ENCODE measurements at places on chromosomes 3 and 15. TPM values are rescaled to one million over a fixed set of nuclear protein-coding genes. Genes with fewer than 3 reads are reported as not detected.

DNA sequence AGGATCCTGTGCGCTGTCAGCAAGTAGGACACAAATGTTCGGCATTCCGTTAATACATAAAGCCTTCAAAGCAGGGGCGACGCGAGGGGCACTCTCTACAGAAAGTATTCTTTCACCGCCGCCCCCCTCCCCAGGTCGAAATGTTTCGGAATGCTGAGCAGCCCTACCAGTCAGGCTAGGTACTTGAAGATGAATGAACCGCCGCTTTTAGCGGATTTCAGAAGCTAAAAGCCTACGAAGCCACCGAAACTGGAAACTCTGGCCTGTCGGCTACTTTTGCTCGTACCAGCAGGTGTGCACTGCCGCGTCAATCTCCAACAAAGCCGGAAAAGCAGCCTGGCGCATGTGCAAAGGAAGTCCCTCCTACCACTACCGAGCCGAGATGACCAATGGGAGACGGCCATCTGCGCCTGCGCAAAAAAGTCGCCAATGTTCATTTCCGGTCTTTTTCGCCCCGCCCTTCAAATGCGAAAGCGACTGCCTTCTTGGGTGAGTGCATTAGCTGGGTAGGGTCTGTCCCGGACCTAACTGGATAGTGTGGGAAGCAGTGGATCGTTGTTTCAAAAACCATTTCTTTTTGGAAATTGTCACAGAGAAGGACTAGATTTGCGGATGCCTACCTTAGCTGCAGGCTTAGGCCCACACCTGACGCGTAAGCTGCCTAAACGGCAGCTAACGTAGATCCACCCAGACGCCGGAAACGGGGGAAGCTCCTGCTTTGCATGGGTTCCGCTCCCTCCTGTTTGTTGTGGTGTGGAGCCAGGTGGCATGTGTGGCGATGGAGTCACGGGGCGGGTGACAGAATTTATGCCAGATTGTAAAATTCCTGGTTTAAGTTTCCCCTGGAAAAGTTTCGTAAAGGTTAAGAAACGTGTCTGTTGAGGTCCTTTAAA is at the start of gene WDR5B:
Gene WDR5B, minus strand, starts transcription at position 301 of the 893 bp plus-strand sequence. CDS start 534 bp downstream, outside the sequence.
- DNase-seq = peak; percentile 99

DNA sequence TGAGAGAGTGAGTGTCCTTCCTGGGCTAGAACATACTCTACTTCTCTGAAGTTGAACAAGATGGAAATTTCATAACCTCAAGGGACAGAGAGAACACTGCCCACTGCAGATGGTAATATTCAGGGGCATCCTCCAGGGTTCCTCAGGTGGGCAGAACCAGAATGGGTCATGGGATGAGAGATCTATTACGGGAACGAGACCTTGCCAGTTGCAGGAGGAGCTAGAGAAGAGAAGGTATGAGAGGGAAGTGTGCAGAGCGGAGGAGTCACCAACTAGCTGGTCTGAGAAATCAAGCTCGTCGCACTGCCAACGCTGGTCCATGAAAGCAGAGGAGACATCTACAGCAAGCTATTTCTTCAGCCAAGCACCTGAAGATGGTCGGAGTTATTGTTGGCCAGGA is 184.7 kb downstream of the TJP1 start:
- DNase-seq = no peak

GRCh38 chr3:140686128-140686527 is 8.3 kb downstream of the TRIM42 start:
- DNase-seq = no peak

DNA sequence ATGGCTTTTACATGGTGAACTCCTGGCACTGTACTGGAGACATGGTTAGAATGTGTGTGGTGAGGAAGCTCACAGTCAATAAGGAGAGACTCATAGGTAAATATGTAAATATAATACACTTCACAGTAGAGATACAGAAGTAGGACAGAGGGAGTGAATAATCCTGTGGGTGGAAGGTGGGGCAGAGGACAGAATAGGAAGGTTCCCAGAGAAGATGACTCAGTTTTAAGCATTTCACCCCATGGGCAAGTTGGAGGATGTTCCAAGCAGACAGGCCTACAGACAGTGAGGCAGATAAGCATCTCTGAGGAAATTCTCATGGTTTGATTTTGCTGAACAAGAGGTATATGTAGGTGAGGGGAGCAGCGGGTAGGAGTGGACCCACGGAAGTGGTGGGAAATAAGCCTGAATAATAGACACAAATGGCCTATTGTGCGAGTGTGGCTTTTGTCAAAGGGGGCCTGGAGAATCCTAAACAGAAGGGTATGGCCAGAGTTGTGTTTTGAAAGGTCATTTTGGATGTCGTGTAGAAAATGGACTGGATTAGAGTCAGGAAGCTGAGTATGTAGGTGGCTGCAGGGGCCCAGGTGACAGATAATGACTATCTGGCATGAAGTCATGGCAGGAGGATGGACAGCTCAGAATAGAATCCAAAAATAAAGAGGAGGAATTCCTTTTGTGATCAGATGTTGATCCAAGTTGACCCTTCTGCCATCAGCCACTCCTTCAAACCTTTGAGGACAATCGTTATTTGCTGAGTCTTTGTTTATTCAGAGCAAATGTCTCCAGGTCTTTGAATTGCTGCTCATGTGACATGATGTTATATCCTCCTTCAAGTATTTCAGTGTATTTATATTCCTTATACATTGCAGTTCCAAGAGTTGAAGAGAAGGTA is 97.3 kb upstream of the THRB start:
- no peak for DNase-seq

DNA sequence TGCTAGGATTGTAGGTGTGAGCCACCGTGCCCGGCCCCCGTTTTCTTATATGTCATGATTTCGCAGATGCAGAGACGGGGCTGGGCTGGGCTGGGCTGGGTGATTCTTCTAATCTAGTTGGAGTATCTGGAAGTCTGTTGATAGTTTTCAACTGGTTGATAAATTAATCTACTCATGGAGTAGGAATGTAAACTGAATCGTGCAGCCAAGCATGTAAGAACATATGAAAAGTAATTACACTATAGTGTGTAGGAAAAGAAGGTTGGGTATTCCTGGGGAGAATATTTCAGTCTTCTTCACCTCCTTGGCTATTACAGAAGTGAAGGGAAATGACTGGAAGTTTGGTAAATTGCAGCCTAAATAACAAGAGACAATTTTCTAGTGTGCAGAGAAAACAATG is 82.6 kb upstream of the MAGI1 start:
- no peak for DNase-seq

The FBXL22 gene
- polyA plus RNA-seq = not detected

DNA sequence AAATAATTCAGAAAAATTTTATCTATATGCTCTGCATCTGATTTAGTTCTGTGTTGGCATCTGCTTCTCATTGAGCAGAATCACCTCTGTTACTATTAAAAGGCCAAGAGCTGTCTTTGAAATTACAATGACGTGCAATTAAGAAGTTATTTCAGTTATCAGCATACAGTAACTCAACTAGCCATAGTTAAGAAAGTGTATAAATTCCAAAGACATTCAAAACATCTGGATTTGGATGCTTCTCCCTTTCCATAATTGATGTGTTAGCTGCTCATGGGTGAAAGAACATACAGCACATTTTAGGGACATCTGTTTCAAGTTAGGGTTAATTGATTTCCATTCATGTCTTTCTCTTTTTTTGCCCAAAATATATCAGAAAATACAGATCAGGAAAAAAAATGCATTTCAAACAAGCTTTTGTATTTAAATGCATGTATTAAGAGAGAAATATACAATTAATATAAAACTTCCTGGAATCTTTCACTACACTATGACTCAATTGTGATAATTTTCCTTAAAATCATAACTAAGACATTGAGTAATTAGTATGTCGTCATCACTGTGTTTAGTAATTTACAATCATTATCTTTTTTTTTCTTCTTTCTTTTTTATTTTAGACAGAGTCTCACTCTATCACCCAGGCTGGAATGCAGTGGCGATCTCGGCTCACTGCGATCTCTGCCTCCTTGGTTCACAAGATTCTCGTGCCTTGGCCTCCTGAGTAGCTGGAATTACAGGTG is 82.7 kb upstream of the MBNL1 start:
- DNase-seq = no peak

The ZPLD1 gene
- not detected for polyA plus RNA-seq

The LRRIQ4 gene
- polyA plus RNA-seq = not detected

DNA sequence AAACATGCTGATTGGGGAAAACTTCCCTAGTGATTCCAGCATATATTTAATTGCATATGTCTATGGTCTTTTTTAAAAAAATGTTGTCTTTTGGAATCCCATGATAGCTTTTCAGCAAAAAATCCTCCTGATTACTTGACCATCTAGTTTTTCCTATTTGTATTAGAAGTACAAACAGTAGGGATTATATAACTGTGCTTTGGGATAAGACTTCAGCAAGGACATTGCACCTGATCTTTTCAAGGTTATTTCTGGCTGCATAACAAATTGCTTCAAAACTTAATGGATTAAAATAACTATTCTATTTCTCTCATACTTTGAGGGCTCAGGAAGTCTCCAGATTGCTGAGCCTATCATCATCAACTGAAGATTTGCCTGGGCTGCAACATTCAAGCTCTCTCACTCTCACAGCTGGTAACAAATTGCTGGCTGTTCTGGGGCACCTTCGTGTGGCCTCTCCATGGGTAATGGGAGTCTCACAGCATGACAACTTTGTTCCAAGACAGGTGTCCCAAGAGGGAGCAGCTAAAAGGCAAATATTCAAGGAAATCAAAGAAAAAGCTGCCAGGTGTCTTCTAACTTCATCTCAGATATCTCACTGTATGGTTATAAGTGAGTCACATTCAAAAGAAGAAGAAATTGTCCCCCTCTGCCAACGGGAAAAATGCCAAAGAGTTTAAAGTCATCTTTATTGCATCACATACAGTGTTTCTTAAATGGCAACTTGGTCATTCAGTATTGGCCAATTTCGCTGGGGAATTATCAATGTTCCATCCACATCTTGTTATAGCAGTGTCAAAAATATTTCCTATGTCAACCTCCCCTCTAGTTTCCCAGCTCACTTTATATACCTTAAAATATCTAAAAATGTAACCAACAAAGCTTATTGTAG is 644.5 kb upstream of the GRM7 start:
- DNase-seq = no peak

- no peak for DNase-seq
Observed at GRCh38 chr3:99952306-99952705, 134.6 kb downstream of the CMSS1 start.

The LCTL gene
- 0.12 TPM for polyA plus RNA-seq

The POLQ gene
- polyA plus RNA-seq = not detected

- DNase-seq = no peak
Observed at GRCh38 chr15:63082366-63082765, 39.3 kb upstream of the LACTB start.

DNA sequence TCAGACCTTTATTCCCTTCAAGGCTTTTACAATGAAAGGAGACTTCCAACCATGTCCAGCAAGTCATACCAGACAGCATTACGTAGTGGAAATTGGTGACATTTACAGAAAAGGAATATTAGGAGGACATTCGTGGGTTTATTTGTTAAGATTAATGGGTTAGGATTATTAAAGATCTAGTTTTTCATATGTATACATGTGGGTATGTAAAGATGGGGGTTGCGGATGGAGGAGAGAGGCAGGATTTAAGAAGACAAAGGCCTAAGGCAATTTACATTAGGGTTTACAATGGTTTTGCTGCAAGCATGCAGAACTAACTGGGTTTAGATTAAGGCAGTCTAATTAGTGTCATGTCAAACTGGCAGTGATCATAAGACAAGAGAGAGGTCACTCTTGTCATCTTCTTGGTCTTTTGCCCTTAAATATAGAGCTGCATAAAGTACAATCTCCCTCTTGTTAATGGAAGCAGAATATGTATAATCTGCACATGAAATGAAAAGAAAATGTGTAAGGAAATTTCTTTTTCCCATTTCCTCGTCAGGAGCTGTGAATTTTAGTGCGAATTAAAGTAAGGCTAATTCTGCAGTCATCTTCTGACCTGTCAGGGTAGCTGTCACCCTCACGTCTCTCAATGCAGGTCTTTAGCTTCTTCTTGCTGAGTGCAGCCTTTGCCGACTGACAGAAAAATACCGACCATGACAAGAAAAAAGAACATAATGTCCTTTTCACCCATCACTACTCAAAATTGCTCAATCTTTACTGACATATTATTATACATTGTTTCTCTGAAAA is 258.9 kb upstream of the MEIS2 start:
- no peak for DNase-seq

- no peak for DNase-seq
Observed at GRCh38 chr3:81601707-81602305, 159.6 kb downstream of the GBE1 start.

The TGM5 gene
- not detected for polyA plus RNA-seq

GRCh38 chr3:28399206-28399605 is 50.6 kb upstream of the AZI2 start:
- DNase-seq = no peak

DNA sequence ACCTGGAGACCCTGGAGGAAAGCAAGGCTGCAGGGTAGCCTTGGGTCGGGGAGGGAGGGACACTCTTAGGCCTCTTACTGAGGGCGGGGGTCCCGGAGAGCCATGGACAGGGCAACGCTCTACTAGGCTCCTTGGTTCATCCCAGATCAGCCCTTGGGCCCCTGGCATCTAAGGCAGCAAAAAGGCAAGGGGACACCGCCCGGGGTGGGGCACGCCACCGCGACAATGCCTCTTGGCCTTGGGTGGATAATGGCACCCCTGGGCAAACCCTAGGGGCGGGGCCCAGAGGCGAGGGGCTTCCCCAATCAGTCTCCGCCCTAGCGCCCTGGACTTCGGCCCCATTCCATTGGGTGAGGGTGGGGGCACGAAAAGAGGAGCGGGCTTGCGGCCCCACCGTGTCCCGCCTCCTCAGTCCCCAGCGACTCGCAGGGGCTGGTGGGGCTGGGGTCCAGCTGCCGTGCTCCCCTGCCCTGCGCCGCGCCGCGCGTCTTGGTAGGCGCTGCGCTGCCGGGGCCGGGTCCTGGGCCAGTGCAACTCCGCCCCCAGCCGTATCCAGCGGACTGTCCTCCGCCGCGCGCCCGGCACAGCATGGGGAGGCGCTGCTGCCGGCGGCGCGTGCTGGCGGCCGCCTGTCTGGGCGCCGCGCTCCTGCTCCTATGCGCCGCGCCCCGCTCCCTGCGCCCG is at the start of gene CHST13:
Gene CHST13, plus strand, starts transcription at position 411 of the 684 bp plus-strand sequence. Its CDS starts 178 bp downstream, at position 589.
- no peak for DNase-seq

DNA sequence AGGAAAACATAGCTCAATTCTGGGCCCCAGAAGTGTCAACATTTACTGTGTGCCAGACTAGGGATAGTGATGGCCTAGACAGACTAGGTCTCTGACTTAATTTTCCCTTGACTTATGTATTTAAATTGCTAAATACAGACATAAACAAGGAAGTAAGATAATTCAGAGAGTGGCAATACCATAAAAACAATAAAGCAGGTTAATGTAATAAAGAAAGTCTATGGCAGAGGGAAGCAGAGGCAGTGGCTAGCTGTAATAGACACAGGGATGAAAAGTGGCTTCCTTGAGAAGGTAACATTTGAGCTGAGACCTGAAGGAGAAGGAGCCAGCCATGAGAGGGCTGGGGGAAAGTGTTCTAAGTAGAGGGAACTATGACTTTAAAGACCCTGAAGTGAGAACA is 95.7 kb downstream of the TNIK start:
- DNase-seq = no peak

- DNase-seq = no peak
Observed at GRCh38 chr3:135020181-135020580, 225.1 kb downstream of the EPHB1 start.

The CPB1 gene
- polyA plus RNA-seq = not detected
